ENCODE measurements at places on chromosomes 1 and 21. TPM values are rescaled to one million over a fixed set of nuclear protein-coding genes. Genes with fewer than 3 reads are reported as not detected.

DNA sequence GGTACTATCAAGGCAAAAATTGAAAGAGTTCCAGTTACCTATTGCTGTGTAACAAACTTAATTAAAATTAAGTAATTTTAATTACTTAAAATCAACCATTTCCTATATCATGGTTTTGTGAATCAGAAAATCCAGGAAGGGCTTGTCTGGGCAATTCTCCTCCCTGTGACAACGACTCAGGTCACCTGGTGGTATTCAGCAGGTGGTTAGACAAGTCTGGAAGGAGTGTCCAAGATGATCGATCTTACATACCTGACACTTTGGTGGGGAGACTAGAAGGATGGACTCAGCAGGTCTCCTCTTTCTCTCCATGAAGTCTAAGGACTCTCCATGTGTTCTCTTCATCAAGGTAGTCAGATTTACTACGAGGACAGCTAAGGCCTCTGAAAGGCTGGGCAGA is 22.9 kb downstream of the SERPINC1 start:
- H3K27ac ChIP-seq, result no peak overlapping the region
- H3K27me3 ChIP-seq, result no peaks in the 10 kb centered on the region
- no peaks in the 10 kb centered on the region for H3K36me3 ChIP-seq
- no peak for DNase-seq
- H3K4me1 ChIP-seq, result no peaks in the 10 kb centered on the region
- H3K4me3 ChIP-seq, result no peak overlapping the region

- H3K4me1 ChIP-seq, result peaks cover 9% of the 10 kb centered on the region
- no peaks in the 10 kb centered on the region for H3K27me3 ChIP-seq
- H3K36me3 ChIP-seq, result no peaks in the 10 kb centered on the region
- no peak for DNase-seq
Measured at GRCh38 chr1:234486858-234487840, 8.2 kb upstream of the TARBP1 start.

DNA sequence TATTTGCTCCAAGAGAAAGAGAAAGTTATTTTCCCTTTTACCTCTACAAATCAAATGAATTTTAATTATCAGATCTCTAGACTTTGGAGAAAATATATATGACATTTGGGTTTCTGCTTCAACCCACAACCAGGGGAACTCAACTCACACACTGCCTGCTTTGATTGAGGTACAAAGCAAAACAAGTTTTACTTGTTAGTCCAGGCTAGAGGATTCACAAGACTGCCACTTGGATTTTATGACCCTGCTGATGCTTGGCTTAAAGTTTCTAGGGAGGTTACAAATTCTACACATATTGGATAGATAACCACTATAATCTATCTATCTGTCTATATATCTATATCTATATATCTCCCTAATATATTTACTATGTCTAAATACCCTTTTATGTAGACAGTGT is 467.3 kb upstream of the RGS18 start:
- H3K27me3 ChIP-seq, result no peaks in the 10 kb centered on the region
- no peak overlapping the region for H3K27ac ChIP-seq
- DNase-seq, result no peak
- no peak overlapping the region for H3K4me3 ChIP-seq
- no peaks in the 10 kb centered on the region for H3K4me1 ChIP-seq

DNA sequence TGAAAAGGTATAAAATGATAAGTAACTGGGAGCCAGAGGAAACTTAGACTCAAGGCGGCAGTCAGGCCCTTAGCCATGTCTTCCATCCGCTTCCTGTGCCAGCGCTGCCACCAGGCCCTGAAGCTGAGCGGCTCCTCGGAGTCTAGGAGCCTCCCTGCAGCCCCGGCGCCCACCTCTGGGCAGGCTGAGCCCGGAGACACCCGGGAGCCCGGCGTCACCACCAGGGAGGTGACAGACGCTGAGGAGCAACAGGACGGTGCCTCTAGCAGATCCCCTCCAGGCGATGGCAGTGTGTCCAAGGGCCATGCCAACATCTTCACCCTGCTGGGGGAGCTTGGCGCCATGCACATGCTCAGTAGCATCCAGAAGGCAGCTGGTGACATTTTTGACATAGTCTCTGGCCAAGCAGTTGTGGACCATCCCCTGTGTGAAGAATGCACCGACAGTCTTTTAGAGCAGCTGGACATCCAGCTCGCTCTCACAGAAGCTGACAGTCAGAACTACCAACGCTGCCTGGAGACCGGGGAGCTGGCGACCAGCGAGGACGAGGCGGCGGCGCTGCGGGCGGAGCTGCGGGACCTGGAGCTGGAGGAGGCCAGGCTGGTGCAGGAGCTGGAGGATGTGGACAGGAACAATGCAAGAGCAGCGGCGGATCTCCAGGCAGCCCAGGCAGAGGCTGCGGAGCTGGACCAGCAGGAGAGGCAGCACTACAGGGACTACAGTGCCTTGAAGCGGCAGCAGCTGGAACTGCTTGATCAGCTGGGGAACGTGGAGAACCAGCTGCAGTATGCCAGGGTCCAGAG is at the start of gene BECN2:
Gene BECN2 (plus strand): TSS at position 76 of the 803 bp plus-strand sequence. CDS start 0 bp downstream, at position 76.
- no peaks in the 10 kb centered on the region for H3K27me3 ChIP-seq
- no peak within 1 kb of the TSS for H3K27ac ChIP-seq
- no peak within 1 kb of the TSS for H3K4me3 ChIP-seq
- no peaks in the 10 kb centered on the region for H3K4me1 ChIP-seq

TRIM67 gene
- not detected for total RNA-seq

TMEM61 gene
- 2.3 TPM for total RNA-seq

DLGAP3 gene
- total RNA-seq, result 0.35 TPM

Measured in upper lobe of right lung (tissue), 1 donor.